ENCODE measurements at places on chromosomes 11 and 22. TPM values are rescaled to one million over a fixed set of nuclear protein-coding genes. Genes with fewer than 3 reads are reported as not detected.

DNA sequence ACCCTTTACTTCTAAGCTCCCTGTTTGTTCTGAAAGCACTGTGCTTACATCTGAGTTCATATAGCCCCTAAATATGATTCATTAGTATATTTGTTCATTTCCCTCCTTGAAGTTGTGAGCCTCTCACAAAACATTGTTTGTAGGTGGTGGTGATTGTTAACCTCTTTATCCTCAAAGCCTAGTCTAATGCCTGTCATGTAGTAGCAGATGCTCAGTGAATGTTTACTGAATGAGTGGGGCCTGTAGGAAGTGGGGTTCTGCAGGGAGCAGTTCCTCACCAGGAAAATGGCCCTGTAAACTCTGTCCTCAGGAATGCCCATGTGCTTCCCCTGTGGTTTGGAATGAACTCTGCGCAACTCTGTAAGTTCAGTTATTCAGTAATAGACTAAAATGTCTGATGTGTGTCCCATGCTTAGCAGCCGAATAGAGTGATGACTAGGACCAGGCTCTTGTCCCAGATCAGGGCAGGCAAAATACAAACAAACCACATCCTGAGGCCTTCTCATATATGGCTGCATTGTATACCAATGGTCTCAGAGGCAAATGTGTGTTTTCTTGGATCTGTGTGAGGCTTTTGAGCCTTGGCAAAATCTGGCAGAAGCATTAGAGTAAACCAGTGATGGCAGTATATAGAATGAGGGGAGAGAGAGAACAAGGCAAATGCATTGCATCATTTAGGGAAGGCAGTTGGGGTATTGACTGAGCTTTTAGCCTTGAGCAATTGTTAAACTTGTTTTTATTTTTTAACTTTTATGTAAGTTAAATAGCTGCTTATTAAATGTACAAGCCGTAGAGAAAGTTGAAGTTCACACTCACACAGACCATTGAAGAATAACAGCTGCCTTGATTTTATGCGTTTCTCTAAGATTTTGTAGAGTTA is 91.4 kb upstream of the BIRC3 start:
- H3K4me3 ChIP-seq, result no peak overlapping the region
- H3K27me3 ChIP-seq, result no peaks in the 10 kb centered on the region
- peak overlapping the region; percentile 44 for H3K27ac ChIP-seq
- peaks cover 42% of the 10 kb centered on the region for H3K36me3 ChIP-seq
- H3K4me1 ChIP-seq, result peaks cover 59% of the 10 kb centered on the region

- H3K4me3 ChIP-seq, result no peak overlapping the region
- H3K27me3 ChIP-seq, result peaks cover 36% of the 10 kb centered on the region
- H3K4me1 ChIP-seq, result peaks cover 20% of the 10 kb centered on the region
Observed at GRCh38 chr11:1354125-1354938, 35.4 kb upstream of the BRSK2 start.

DNA sequence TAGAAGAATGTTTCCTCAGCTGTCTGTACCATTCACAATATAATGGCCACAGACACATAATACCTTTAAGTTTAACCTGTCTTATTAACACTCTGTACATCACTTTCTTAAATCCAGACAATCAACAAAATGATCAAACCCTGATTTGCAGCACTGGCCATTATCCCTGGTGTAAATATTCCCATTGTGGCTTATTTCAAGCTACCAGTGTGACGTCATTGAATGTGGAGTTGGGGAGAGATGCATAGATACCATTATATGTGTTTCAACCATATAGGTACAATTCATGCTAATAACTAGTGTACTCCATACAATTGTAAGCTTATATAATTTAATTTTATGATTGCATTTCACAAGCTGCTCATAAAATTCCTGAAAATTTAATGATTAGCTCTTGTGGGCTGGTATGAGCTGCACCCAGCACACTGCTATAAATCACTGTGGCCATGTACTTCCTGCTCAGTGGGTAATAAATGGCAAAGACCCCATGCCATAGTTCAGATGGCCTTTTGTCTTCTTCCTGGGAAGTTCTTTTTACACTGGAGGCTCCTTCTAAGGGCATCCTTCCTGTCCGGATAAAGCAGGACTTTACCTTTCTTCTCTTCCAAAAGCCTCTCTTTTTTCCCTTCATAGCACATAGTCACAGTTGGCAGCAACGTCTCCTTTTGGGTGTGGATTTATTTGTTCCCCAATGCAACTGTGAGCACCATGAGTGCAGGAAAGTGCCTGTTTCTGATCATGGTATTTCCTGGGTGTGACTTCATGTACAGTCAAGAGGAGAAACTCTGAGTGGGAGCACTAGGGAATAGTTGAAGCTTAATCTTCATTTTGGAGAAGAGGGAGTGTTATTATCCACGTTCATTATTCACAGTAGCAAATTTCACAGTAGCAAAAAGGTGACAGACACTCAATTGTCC is 87.8 kb downstream of the MIAT start:
- no peaks in the 10 kb centered on the region for H3K4me1 ChIP-seq
- no peak for DNase-seq
- H3K27me3 ChIP-seq, result no peaks in the 10 kb centered on the region

The CDC42EP1 gene
- 28.6 TPM for total RNA-seq

The ZNF215 gene
- total RNA-seq, result 1.0 TPM

GRCh38 chr11:10476927-10477689 is 22.0 kb downstream of the AMPD3 start:
- no peaks in the 10 kb centered on the region for H3K27me3 ChIP-seq
- peaks cover 33% of the 10 kb centered on the region for H3K36me3 ChIP-seq
- H3K27ac ChIP-seq, result no peak overlapping the region

DNA sequence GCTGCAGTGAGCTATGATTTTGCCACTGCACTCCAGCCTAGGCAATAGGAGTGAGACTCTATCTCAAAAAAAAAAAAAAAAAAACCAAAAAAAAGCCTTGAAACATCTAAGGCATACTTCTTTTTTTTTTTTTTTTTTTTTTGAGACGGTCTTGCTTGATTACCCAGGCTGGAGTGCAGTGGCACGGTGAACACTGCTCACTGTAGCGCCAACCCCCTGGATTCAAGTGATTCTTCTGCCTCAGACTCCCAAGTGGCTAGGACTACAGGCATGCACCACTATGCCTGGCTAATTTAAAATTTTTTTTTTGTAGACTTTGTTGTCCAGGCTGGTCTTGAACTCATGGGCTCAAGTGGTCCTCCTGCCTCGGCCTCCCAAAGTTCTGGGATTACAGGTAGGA is 19.5 kb downstream of the ARFGAP3 start:
- peaks cover 6% of the 10 kb centered on the region for H3K4me1 ChIP-seq
- peaks cover 80% of the 10 kb centered on the region for H3K36me3 ChIP-seq
- H3K27me3 ChIP-seq, result no peaks in the 10 kb centered on the region

The ARL2 gene
- total RNA-seq, result 237 TPM

DNA sequence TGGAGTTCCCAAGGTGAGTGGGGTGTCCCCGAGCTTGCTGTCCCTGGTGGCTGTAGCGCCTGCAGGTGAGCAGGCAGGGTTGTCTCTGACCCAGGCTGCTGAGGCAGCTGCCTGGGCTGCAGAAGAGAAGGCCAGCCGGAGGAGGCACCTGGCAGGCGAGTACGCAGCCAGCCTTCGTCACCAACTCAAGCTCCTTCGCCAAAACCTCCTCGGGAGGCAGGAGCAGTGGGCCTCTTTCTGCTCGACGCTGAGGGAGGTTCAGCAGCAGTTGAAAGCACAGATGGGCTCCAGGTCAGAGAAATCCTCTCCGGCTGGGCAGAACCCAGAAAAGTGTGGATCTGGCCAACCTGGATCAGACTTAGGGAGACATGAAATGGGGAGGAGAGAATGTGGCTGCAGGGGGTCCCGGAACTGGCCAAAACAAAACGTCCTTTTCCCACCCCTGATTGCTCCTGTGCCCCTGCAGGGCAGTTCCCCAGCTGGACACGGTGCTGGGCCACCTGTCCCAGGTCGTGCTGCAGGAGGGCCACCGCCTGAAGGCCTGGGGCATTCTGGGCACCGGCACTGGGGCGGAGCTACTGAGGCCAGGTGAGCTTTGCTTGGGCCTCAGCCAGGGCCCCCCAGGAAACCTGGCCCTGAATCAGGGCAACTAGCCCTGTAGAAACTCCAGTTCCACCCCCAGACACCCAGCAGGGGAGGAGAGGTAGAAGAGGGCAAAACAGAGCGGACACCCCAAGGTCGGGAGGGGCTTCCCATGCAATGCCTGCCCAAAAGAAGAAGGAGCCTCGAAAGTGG is 56.7 kb downstream of the BTG4 start:
- H3K27ac ChIP-seq, result no peak overlapping the region
- DNase-seq, result no peak
- no peak overlapping the region for H3K4me3 ChIP-seq
- no peaks in the 10 kb centered on the region for H3K36me3 ChIP-seq
- H3K27me3 ChIP-seq, result peaks cover 3% of the 10 kb centered on the region
- H3K4me1 ChIP-seq, result peaks cover 4% of the 10 kb centered on the region

DNA sequence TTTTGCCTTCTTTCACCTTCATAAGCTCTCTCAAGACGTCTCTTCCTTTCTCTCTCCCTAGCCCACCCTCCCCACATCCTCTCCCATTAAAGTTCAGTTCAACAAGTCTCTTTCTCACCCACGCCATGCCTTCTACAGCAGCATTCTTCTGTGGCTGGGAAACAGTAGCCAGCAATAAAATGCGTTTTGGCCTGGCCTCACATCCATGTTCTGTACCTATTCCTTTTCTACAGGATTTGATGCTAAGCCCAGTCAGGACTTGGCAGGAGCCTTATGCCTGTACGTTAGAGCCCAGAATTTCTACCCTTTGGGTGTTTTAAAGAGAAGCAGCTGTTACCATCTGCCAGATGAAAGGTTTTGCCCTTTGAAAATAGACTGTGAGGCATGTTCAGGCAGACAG is 7.1 kb upstream of the CD44 start:
- H3K36me3 ChIP-seq, result no peaks in the 10 kb centered on the region
- H3K4me1 ChIP-seq, result no peaks in the 10 kb centered on the region
- H3K4me3 ChIP-seq, result no peak overlapping the region
- H3K27ac ChIP-seq, result no peak overlapping the region

The ACRV1 gene
- not detected for total RNA-seq

The TMEM126A gene
- 11.2 TPM for total RNA-seq

The PITPNB gene
- total RNA-seq, result 73.8 TPM

The MIOX gene
- total RNA-seq, result not detected

The CSTF3 gene
- 11.9 TPM for total RNA-seq

The OR2AG2 gene
- not detected for total RNA-seq

The GRAMD1B gene
- 0.58 TPM for total RNA-seq

The LRRC32 gene
- total RNA-seq, result 21.6 TPM

DNA sequence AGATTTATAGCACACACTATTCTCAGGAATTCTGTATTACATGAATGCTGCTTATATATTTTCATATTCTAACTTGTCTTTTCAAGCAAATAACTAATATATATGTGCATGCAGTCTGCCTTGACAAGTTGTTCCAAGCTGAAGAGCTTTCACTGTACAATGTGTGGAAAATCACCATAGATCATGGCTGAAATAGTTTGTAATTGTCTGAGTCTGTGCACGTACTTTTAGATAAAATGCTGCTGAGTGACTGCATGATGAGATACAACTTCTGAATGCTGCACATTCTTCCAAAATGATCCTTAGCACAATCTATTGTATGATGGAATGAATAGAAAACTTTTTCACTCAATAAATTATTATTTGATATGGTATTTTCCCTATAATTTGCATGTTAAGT is 58.9 kb downstream of the SLC5A12 start:
- no peaks in the 10 kb centered on the region for H3K4me1 ChIP-seq
- DNase-seq, result no peak
- no peaks in the 10 kb centered on the region for H3K27me3 ChIP-seq
- no peak overlapping the region for H3K4me3 ChIP-seq
- H3K36me3 ChIP-seq, result no peaks in the 10 kb centered on the region

- H3K36me3 ChIP-seq, result no peaks in the 10 kb centered on the region
- DNase-seq, result peak; percentile 98
- peak within 1 kb of the TSS; percentile 69 for H3K4me3 ChIP-seq
- H3K27me3 ChIP-seq, result no peaks in the 10 kb centered on the region
- peaks cover 50% of the 10 kb centered on the region for H3K4me1 ChIP-seq
Observed at GRCh38 chr11:2992234-2992996, at the start of gene NAP1L4. NAP1L4 (minus strand) TSS chr11:2992329; CDS start chr11:2979220, 13,109 bp downstream.

The ZNRD2 gene
- total RNA-seq, result 56.6 TPM

GRCh38 chr11:2914455-2915195 is 14.6 kb downstream of the PHLDA2 start:
- H3K36me3 ChIP-seq, result no peaks in the 10 kb centered on the region
- H3K27me3 ChIP-seq, result peaks cover 2% of the 10 kb centered on the region
- no peak overlapping the region for H3K4me3 ChIP-seq

- no peaks in the 10 kb centered on the region for H3K27me3 ChIP-seq
- peaks cover 66% of the 10 kb centered on the region for H3K36me3 ChIP-seq
- no peaks in the 10 kb centered on the region for H3K4me1 ChIP-seq
- no peak overlapping the region for H3K4me3 ChIP-seq
- H3K27ac ChIP-seq, result no peak overlapping the region
Observed at GRCh38 chr11:47318166-47318565, 34.3 kb downstream of the MYBPC3 start.

The CELF1 gene
- total RNA-seq, result 95.2 TPM

The IFITM5 gene
- not detected for total RNA-seq

DNA sequence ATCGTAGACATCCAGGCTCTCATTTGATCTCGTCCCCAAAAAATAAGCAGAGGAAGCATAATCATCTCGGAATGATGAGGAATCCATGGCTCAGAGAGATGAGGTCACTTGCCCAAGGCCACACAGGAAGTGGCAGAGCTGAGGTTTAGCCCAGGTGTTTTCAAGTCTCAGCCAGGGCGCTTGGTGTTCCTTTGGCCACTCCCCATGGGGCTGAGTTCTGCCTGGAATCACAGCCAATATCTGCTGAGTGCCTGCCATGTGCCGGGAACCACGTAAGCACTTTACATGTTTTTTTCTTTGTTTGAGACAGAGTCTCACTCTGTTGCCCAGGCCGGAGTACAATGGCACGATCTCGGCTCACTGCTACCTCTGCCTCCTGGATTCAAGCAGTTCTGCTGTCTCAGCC is 29.5 kb upstream of the MYH9 start:
- peak; percentile 84 for DNase-seq
- no peaks in the 10 kb centered on the region for H3K27me3 ChIP-seq
- peaks cover 36% of the 10 kb centered on the region for H3K4me1 ChIP-seq
- no peak overlapping the region for H3K4me3 ChIP-seq

Data from stomach (tissue), 19 donors.